Effector memory CD4-positive, alpha-beta T cell (primary cell): ENCODE measurements at places on chromosomes 1 and 21.
A peak's percentile ranks its signal among the peaks of the same experiment; 100 is the strongest.

- no peaks in the 10 kb centered on the region for H3K27me3 ChIP-seq
- no peaks in the 10 kb centered on the region for H3K36me3 ChIP-seq
- peaks cover 17% of the 10 kb centered on the region for H3K4me1 ChIP-seq
- H3K4me3 ChIP-seq = no peak overlapping the region
Measured at GRCh38 chr1:151948506-151948905, 39.2 kb upstream of the THEM4 start.

DNA sequence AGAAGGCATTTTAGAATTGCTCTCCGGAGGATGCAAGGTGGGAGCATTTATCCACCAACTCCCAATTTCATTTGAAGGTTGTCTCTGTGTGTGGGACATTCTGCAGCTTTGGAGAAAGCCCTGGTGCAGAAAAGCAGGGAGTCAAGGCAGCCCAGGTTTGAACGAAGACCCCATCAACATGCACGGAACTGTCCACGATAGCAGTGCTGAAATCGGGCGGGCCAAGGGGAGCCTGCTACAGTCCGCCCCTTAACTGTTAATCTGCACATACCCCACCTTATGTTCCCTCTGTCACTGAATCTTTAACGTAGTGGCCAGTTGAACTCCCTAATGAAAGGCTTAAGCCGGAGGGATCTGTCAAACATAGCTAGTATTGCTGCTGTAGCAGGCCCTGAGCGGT lies 68.8 kb upstream of the C1orf174 start:
- H3K4me1 ChIP-seq = no peaks in the 10 kb centered on the region
- H3K27ac ChIP-seq = no peak overlapping the region
- peaks cover 4% of the 10 kb centered on the region for H3K27me3 ChIP-seq
- H3K36me3 ChIP-seq = no peaks in the 10 kb centered on the region
- no peak for DNase-seq
- H3K4me3 ChIP-seq = no peak overlapping the region

GRCh38 chr1:157111396-157112165 lies 12.0 kb upstream of the ETV3L start:
- H3K4me1 ChIP-seq = no peaks in the 10 kb centered on the region
- no peaks in the 10 kb centered on the region for H3K36me3 ChIP-seq
- H3K4me3 ChIP-seq = no peak overlapping the region
- no peak overlapping the region for H3K27ac ChIP-seq
- DNase-seq = no peak
- peaks cover 4% of the 10 kb centered on the region for H3K27me3 ChIP-seq

DNA sequence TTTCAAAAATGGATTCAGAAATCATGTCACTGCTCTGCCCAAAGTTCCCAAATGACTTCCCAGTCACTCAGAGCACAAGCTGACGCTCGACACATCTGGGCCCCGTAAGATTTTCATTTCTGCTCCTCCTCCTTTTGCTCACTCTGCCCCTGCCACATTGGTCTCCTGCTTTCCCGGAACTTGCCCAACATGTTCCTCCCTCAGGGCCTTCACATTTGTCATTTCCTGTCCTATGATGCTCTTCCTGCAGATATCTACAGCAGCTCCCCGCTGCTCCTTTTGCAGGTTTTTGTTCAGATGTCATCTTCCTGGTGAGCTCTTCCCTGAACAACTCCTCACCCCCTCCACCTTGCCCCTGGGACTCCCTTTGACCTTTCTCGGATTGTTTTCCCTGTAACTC lies 58.5 kb upstream of the IVNS1ABP start:
- no peaks in the 10 kb centered on the region for H3K27me3 ChIP-seq
- no peaks in the 10 kb centered on the region for H3K36me3 ChIP-seq
- no peak for DNase-seq
- no peaks in the 10 kb centered on the region for H3K4me1 ChIP-seq

DNA sequence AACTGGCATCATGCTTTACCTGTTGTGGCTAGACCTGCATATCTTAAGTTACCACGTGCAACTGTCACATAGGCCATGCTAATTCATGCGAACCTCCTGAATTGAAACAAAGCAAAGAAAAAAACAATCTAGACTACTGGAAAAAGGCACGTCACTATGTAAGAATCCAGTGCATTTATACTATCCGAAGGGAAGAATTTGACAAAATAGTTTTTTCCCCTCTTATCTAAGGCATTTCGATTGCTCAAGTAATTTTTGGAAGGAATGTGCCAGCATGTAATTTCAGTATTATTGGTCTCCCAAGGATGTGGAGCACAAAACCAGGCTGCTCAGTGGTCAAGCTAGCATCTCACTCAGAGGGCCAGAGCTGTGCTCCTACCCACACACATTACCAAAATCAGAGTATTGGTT lies 31.5 kb upstream of the C1orf198 start:
- no peaks in the 10 kb centered on the region for H3K27me3 ChIP-seq
- peaks cover 5% of the 10 kb centered on the region for H3K36me3 ChIP-seq
- no peak overlapping the region for H3K27ac ChIP-seq
- no peaks in the 10 kb centered on the region for H3K4me1 ChIP-seq

GRCh38 chr21:38249256-38249655 lies 7.5 kb upstream of the KCNJ15 start:
- H3K27ac ChIP-seq = no peak overlapping the region
- no peaks in the 10 kb centered on the region for H3K36me3 ChIP-seq
- H3K27me3 ChIP-seq = no peaks in the 10 kb centered on the region
- H3K4me3 ChIP-seq = no peak overlapping the region
- DNase-seq = no peak
- peaks cover 3% of the 10 kb centered on the region for H3K4me1 ChIP-seq

GRCh38 chr1:3536420-3537195 lies 74.7 kb downstream of the MEGF6 start:
- H3K27me3 ChIP-seq = no peaks in the 10 kb centered on the region
- H3K36me3 ChIP-seq = no peaks in the 10 kb centered on the region
- no peak overlapping the region for H3K27ac ChIP-seq
- no peaks in the 10 kb centered on the region for H3K4me1 ChIP-seq
- no peak overlapping the region for H3K4me3 ChIP-seq
- no peak for DNase-seq

DNA sequence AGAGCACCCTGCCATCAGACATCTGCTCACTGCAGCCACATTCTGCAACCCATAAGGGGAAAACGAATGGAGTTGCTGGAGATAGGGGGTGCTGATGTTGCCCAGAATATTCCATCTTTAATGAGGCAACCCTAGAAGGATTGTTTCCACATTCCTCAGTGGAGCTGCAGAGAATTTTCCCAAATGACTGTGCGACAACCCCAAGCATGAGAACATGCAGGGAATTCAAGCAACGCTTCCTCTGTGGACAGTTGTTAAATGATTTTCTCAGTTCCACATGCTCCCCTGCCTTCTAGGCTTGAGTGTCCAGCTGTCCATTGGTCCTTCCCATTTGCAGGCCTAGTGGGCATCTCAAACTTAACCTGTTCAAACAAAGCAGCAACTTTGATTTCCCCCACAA lies 20.5 kb upstream of the UBL4B start:
- H3K27ac ChIP-seq = no peak overlapping the region
- no peak overlapping the region for H3K4me3 ChIP-seq
- DNase-seq = no peak
- H3K4me1 ChIP-seq = no peaks in the 10 kb centered on the region

- no peak overlapping the region for H3K4me3 ChIP-seq
- H3K4me1 ChIP-seq = no peaks in the 10 kb centered on the region
- no peaks in the 10 kb centered on the region for H3K27me3 ChIP-seq
- H3K27ac ChIP-seq = no peak overlapping the region
- H3K36me3 ChIP-seq = no peaks in the 10 kb centered on the region
Measured at GRCh38 chr1:147815503-147815902, 55.1 kb upstream of the GJA5 start.

GRCh38 chr1:53182111-53182593 lies 14.5 kb upstream of the CPT2 start:
- H3K27me3 ChIP-seq = no peaks in the 10 kb centered on the region
- no peak overlapping the region for H3K27ac ChIP-seq
- no peak overlapping the region for H3K4me3 ChIP-seq
- H3K36me3 ChIP-seq = no peaks in the 10 kb centered on the region
- H3K4me1 ChIP-seq = peaks cover 4% of the 10 kb centered on the region

DNA sequence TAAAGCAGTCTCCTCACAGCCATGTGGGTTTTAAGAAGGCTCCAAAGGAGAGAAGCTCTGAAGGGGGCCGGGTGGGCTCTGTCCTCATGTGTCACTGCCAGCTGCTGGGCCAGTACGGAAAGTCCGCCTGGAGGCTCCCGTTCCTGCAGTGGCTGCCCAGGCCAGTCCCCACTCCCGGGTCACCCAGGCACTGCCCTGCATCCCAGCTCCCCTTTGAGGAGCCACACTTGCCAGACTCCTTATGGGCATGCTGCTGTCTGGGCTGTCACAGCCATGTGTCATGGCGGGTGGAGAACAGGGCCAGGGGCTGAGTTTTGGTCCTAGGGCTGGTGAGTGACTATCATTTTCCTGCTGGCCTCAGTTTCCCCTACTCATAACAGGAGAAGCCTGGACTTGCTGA lies 79.4 kb upstream of the ACTRT2 start:
- H3K4me1 ChIP-seq = no peaks in the 10 kb centered on the region

DNA sequence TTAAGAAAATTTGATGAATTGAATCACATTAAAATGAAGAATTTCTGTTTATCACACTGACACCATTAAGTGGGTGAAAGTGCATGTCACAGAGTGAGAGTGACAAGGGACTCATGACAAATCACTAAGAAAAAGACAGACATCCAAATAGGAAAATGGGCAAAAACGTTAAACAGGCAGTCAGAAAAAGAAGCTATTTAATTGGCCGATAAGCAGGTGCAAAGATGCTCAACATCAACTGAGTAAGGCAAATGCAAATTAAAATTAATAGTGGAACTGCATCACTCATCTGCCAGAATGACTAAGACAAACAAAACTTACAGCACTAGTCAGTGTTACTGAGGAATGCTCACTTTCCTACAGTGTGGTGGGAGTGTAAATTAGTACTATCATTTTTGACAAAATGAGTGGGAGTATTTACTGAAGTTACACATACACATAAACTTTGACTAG lies 39.2 kb upstream of the RUNX1 start:
- no peaks in the 10 kb centered on the region for H3K27me3 ChIP-seq
- H3K27ac ChIP-seq = no peak overlapping the region
- no peak for DNase-seq
- no peaks in the 10 kb centered on the region for H3K4me1 ChIP-seq
- H3K36me3 ChIP-seq = no peaks in the 10 kb centered on the region

DNA sequence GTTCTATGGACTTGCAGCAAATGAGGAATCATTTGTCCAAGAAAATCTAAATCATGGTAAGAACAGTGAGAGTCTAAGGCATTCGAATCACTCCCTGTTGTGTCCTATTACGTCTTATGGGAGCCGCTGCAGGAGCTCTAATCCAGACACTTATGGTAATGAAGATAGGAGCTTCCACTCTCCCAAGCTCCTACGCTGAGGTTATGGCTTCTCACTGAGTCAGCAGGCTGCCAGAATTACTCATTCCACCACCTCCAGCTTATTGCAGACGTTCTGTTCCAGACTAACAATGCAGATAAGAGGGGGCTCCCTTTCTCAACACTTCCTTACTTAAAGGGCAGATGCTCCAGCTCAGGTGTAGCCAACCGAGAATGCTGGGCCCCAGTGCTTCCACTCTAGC lies 212.6 kb downstream of the GREM2 start:
- no peak overlapping the region for H3K27ac ChIP-seq
- H3K4me3 ChIP-seq = no peak overlapping the region
- H3K36me3 ChIP-seq = no peaks in the 10 kb centered on the region

DNA sequence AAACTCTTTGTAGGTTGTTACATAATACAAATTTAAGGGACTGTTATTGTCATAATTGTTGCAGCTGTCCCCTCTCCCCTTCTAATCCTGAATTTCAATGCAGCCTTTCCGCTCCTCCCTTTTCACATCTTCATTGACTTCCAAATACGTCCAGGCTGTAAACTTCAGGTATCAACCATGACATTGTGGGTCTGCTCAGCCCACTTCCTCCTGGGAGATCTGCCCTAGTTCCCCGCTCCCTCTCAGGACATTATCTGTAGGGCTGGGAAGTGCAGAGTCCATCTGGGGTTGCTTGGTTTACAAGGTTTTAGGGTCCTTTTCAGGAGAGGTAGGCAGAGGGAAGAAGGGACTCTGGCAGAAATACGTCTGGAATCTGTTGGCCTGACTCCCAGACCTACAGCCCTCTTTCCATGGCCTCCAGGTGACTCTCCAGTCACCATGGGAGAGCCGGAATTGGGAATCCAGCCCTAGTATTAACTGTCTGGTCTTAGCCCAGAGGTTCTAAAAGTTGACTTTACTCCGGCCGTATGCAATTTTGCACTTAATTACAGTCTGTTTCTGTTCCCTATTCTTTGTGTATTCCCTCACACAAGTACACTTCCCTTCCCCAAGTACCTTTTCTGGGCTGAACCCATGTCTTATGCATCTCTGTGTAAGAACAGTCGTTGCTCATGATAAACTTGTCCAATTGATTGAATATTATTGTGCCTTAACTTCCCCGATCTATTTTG lies 4.7 kb upstream of the DENND2D start:
- peaks cover 41% of the 10 kb centered on the region for H3K4me1 ChIP-seq
- DNase-seq = no peak
- H3K27ac ChIP-seq = peak overlapping the region; percentile 92
- no peaks in the 10 kb centered on the region for H3K27me3 ChIP-seq
- no peaks in the 10 kb centered on the region for H3K36me3 ChIP-seq

GRCh38 chr1:70063861-70064260 lies 141.5 kb downstream of the LRRC40 start:
- no peak for DNase-seq
- no peak overlapping the region for H3K4me3 ChIP-seq
- no peaks in the 10 kb centered on the region for H3K36me3 ChIP-seq
- H3K27me3 ChIP-seq = no peaks in the 10 kb centered on the region

DNA sequence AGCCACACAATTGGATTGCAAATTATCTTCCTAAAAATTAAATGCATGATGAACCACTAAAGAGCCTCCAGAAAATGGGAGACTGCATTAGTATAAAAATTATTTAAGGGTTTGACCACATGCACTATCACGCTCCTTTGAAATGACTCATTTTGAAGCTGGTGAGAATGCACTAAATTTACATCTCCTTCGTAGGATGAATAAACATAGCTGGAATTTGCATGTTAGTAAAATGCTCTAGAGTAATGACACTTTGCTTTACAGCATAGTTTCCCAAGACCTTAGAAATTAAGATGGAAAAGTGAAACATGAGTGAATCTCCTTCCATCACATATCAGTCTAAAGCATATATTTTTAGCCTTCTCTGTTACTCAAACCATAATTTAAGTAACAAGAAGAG lies 2.4 kb downstream of the PLPPR4 start:
- peaks cover 4% of the 10 kb centered on the region for H3K4me1 ChIP-seq
- H3K36me3 ChIP-seq = no peaks in the 10 kb centered on the region

- DNase-seq = no peak
- no peaks in the 10 kb centered on the region for H3K4me1 ChIP-seq
- no peaks in the 10 kb centered on the region for H3K27me3 ChIP-seq
- no peak overlapping the region for H3K27ac ChIP-seq
Measured at GRCh38 chr1:50271968-50272578, 151.2 kb downstream of the DMRTA2 start.

GRCh38 chr1:203907901-203908300 lies 46.5 kb downstream of the SNRPE start:
- H3K27me3 ChIP-seq = peaks cover 4% of the 10 kb centered on the region
- H3K27ac ChIP-seq = no peak overlapping the region
- H3K36me3 ChIP-seq = no peaks in the 10 kb centered on the region
- H3K4me1 ChIP-seq = no peaks in the 10 kb centered on the region
- no peak overlapping the region for H3K4me3 ChIP-seq
